ENCODE measurements at places on chromosomes 13 and 19.
A peak's percentile ranks its signal among the peaks of the same experiment; 100 is the strongest.

GRCh38 chr19:55305491-55305890, 19.6 kb downstream of the TMEM150B start:
- peak; percentile 72 for DNase-seq

DNA sequence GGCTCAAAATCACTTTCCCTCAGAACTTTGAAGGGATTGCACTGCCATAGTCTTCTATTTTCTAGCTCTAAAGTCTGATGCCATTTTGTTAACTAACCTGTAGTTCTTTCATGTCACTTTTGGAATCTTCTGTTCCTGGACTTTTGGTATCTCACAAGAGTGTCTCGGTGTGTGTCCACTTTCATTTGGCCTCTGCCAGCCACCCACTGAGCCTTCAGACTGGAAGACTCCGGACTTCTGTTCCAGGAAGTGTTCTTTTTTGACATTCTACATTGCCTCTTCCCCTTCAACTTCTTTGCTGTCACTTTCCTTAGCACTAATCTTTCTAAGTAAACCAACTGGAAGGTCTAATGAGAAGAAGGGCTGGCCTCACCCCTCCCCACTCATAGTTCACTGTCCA, 25.0 kb upstream of the LAMP1 start:
- DNase-seq = no peak

- peak; percentile 92 for DNase-seq
These were observed 9.1 kb downstream of the LYL1 start for GRCh38 chr19:13093407-13094105.

GRCh38 chr19:1125601-1126467, 22.0 kb downstream of the GPX4 start:
- DNase-seq = no peak

- no peak for DNase-seq
These were observed 24.9 kb upstream of the DPP9 start for GRCh38 chr19:4748589-4748988.

- DNase-seq = peak; percentile 76
These were observed 12.1 kb upstream of the DACH1 start for GRCh38 chr13:71879129-71879535.

DNA sequence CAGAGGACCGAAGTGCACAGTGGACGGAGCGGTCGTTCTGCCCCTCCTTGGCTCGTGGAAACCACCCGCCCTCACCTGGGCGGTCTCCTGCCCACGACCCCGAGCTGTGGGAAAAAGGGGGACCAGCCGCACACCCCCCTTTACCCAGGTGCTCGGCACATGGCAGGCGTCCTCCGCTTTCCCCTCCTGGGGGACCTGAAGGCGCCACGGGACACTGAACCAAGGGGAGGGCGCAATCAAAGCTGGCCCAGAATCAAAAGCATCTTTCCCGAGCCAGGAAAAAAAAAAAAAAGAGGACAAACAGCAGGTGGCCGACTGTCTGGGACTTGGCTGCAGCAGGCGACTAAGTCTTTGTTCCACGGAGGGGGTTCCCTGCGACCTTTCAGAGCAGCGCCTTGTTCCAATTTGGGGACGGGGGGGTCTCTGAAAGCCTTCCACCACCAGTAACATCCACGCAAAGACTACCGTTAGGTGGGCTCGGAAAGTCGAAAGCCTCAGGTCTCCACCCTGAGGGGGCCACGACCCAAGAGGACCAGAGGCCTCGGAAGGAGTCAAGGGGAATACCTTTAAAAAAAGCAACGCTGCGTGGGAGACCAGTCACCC, 1.1 kb downstream of the MBD3 start:
- no peak for DNase-seq

- DNase-seq = no peak
These were observed 17.7 kb downstream of the TMEM161A start for GRCh38 chr19:19120308-19121231.

All from common myeloid progenitor, CD34-positive (primary cell).